ENCODE measurements at places on chromosomes 3 and 15.
A peak's percentile ranks its signal among the peaks of the same experiment; 100 is the strongest.

DNA sequence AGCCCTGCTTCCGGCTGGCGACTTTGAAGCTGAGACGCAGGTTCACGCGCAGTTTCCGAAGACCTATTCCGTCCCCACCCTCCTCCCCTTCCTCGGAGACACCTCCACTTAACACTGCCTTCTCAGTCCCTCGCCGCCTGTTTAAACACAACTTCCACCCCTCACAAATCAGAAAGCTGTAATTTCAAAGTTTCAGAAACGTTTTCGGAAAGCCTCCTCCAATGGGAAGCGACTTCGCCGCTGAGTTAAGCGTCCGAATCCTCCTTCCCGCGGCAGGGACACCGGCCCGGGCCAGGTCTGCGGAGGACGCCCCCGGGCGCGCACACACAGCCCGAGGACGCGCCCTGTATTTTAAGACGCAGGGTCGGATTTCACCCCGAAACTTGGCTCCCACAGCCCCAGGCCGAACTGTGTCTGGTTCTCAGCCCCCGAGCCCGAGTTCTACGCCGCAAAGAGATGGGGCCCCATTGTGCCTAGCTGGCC lies 559 bp upstream of the LRRN1 start:
- DNase-seq = peak; percentile 43

DNA sequence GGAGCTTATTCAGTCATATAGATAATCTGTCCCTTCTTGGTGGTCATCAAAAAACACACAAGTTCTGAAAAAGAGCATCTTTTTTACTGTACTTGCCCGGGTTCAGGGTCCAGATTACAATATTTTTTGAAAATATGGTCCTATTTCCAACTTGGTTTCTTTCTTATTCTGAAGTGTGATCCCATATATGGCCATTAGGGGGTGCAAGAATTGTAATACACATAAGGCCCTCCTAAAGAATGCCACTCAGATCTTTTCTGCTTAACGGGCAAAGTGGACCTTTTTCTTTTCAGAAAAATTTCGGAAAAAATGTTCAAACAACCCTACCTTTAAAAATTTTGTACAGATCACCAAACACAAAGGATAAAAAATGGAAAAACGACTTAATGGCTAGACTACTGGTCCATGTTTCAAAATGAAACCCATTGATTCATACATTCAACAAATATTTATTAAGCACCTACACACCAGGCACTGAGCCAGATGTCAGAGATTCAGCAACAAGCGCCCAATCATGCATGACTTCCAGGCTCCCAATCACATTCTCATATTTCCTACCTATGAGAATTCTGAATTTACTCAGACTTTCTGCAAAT lies 102.0 kb upstream of the MYRIP start:
- peak; percentile 63 for DNase-seq

DNA sequence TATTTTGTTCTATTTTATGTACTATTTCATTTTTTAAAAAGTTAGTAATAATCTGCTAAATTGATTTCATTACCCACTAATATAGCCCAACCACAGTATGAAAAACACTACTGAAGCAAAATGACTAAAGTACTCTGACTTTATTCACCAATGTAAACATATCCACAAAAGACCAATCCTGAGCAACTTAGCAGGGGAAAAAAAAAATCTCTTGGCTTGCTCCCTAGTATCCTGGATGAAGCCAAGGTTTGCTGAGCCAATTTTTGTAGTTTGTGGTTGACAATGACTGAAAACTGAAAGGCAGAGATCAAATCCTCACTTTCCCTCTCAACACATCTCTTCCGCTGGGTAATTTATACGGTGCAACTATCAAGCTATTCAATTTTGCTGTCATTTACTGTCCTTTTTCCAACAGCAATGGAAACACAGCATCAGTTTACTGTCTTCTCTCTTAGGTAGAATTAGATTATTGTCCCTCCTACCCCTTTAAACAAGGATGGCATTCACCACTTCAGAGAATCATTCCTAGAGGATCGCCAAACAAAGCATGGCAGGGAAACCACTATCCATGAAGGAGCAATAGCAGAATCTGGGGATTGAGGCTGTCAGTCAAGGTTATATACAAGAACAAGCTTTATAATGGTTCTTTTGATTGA lies 149.7 kb downstream of the THRB start:
- DNase-seq = no peak

DNA sequence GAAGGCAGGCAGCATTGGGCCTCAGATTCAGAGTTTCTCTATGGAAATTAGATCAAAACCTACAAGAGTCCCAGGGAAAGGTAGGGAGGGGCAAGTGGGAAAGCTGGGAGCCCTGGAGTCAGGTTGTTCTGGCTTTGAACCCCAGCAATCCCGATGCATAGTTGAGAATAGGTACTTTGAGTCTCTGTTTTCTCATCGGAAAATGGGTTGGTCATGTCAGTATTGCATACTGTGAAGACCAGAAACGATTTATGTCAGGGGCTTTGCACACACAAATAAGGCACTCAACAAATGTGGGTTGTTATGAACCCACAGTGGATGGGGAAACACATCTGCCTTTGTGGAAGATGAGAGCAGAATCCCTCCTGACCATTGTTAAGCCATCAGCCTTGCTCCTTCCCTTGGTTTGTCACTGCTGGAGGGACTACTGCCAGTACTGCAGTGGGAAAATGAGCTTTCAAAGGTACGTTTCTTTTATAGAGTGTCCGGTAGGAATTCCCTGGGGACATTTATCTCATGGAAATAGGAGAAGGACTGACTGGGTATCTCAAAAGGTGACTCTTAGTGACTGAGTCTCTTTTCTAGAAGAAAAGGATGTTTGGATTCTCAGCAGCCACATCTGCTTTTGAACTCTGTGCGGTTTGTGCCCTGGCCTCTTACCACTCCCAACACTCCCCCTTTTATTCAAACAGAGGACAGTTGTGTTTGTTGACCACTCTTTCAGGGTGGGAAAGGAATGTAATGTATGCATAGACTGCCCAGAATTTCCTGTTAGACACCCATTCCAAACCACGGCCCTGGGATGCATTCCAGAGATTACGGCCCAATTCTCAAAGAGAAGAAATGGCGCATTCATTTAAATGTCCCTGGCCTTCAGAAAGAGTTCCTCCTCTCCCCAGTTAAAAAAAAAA lies 54.6 kb upstream of the VILL start:
- no peak for DNase-seq

DNA sequence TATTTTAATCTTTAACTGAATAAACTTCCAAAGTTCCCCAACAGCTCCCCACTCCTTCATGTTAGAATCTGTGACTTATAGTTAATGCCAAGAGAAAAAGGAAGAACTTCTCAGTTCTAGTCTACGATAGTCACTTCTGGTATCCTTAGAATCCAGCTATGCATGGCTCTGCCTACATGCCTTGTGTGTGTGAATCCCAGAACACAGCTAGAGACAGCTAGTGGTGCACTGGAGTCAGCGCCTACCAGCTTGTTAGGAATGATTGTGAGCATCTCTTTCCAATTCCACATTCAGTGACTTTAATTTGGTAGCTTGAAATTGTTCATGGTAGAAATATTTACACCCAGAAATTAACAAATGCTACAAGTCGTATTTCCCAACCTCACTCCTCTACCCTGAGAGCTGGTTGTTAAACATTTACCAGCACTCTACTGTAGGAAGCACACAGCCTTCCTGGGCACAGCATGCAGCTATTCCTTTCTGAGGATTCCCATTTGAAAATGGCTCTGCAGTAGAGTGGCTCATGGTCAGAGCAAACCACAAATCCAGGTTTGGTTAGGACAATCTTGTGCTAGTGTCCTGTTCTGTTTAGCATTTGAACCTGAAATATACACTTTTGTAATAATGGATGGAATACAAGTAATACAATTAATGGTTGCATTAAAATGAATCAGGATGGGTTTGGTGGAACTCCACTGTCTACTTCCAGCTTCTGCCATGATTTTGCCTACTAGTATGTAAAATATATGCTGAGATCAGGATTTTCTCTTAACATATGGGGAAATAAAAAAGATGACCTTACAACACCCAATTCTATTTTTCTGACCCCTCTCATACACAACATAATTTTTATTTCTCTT lies 371.0 kb upstream of the GBE1 start:
- no peak for DNase-seq

DNA sequence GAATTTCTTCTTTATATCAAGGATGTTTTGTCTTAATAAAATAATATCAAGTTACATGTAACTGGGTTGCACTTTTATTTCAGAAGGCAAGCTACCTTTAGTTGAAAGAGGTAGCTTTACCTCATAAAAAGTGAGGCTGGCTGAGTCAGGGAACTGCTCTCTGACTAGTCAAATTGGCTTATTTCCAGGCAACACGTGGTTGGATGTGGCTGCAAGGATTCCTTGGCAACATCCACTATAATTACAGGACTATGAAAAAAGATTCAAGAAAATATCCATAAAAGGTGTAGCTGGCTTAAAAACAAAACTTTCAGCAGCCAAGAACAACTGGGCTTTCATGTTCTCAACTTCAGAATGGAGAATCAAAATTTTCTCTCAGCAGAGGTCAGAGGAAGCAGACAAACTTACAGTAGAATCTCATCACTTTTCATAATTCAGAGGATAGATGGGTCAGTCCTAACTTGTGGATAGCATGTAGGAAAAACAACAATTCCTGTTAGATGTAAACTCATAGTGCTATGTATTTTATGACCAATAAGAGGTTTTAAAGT lies 779.1 kb downstream of the MECOM start:
- DNase-seq = no peak

GRCh38 chr15:33700695-33701303 lies 267.5 kb upstream of the CHRM5 start:
- peak; percentile 16 for DNase-seq

DNA sequence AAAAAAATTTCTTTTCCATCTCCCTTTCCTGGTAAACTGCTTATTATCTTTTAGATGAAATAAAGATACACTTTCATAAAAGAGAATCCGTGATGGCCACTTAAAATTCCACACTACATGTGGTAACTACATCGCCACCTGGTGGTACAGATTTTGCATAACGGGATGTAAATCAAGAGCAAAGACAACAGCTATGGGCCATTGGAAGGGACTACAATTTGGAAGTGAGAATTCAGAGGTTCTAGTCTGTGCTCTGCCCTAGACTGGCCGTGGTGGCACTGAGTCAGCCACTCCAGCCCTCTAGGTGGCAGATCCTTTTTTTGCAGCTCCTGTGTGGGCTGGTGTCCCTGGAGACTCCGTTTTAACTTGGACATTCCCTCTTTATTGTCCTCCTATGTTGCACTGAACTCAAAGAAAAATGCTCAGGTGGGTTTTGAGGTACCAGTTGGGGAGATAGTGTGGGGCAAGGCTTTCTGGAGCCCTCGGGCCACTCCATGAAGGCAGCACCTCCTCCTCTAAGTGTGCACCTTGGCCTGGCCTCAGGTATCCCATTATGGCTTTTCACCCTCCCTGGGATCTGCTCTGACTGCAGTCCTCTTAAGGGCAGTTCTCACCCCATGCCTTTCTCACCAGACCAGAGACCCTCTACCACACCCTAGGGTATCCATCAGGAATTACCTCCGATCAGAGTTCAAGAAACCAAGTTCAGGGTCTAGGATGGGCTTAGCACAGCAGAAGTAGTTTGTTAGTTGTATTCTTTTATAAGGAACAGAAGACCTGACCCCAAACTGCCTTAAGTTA lies 54.9 kb downstream of the SPSB4 start:
- peak; percentile 89 for DNase-seq

DNA sequence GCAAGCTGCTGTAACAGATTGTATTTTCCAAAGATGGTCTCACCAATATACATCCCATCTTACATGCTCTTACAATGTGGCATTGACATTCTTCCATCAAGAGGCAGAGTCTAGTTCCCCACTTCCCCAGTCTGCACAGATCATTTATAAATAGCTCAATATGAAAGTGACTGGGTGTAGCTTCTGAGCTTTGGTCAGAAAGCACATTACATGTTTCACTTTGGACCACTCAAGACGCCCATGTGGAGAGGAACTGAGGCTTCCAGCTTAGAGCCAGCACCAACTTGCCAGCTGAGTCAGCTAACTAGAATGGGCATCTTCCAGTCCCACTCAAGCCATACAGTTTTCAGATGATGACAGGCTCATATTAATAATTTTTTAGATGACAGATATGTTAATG lies 45.5 kb downstream of the GREM1 start:
- no peak for DNase-seq

DNA sequence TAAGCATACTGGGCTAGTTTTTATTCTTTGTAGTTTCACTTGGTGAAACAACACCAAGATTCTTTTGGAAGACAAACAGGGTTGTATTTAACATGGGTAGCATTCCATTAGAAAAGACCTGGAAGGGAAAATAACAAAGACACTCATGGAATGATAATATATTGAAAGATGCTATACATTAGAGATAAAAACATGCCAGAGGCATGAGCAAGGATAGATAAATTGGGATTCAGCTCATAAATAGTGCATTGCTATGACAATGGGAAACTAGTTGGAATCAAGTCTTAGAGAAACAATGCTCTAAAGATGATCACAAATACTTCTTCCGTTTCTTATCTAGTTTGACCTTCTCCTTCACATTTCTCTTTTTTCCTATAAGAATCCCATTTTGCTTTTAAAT lies 677.4 kb downstream of the ZNF385D start:
- DNase-seq = no peak

- no peak for DNase-seq
Measured at GRCh38 chr3:12107071-12107713, 51.5 kb downstream of the TIMP4 start.

- DNase-seq = no peak
Measured at GRCh38 chr3:87973906-87974305, 84.9 kb downstream of the CGGBP1 start.

GRCh38 chr3:43317461-43318316 lies 31.3 kb downstream of the SNRK start:
- no peak for DNase-seq

- no peak for DNase-seq
Measured at GRCh38 chr15:55861115-55861514, 118.2 kb upstream of the PRTG start.

- no peak for DNase-seq
Measured at GRCh38 chr3:43998370-43998835, 243.3 kb upstream of the TOPAZ1 start.

GRCh38 chr3:134718726-134719125 lies 67.9 kb upstream of the KY start:
- no peak for DNase-seq

GRCh38 chr3:5428607-5429516 lies 241.4 kb downstream of the EDEM1 start:
- DNase-seq = no peak

DNA sequence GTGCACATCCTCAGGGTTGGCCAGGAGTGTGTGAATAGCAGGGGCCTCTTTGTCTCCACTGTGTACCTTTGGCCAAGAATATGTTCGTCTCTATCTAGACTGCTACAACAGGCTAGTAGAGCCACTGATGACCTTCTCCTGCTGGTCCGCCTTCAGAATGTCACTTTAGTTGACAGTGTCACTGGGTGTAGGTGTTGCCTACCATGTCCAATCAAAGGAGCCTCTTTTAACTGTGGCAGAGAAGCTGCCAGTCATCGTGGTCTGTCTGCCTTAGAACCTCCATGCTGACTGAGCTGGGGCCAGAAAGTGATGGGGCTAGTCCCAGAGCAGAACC lies 40.1 kb downstream of the OXSR1 start:
- peak; percentile 9 for DNase-seq

DNA sequence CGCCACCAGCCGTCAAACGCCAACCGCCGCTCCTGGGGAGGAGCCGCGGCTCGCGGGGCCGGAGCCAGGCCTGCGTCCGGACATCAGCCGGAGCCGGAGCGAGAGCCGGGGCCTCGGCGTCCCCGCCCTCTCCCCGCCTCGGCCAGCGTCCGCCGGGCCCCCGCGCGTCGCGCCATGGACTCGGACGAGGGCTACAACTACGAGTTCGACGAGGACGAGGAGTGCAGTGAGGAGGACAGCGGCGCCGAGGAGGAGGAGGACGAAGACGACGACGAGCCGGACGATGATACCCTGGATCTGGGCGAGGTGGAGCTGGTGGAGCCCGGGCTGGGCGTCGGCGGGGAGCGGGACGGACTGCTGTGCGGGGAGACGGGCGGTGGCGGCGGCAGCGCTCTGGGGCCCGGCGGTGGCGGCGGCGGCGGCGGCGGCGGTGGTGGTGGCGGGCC lies 359 bp downstream of the ARIH1 start:
- DNase-seq = no peak
